T47D (cell line): ENCODE measurements at places on chromosomes 2 and 18.
A peak's percentile ranks its signal among the peaks of the same experiment; 100 is the strongest.

- DNase-seq = no peak
Measured at GRCh38 chr2:95285542-95285932, 11.3 kb downstream of the PROM2 start.

- DNase-seq = no peak
Measured at GRCh38 chr2:219426068-219426443, 7.9 kb downstream of the DES start.

GRCh38 chr2:190501702-190502407, 32.7 kb downstream of the NEMP2 start:
- no peak for DNase-seq

GRCh38 chr2:74093840-74094239, 53.9 kb downstream of the BOLA3 start:
- no peak for DNase-seq

GRCh38 chr18:78579854-78580577, 399.6 kb upstream of the SALL3 start:
- no peak for DNase-seq

- DNase-seq = no peak
Measured at GRCh38 chr2:69946351-69947324, 14.8 kb downstream of the ASPRV1 start.

GRCh38 chr2:181977661-181978350, 7.8 kb upstream of the PPP1R1C start:
- no peak for DNase-seq

DNA sequence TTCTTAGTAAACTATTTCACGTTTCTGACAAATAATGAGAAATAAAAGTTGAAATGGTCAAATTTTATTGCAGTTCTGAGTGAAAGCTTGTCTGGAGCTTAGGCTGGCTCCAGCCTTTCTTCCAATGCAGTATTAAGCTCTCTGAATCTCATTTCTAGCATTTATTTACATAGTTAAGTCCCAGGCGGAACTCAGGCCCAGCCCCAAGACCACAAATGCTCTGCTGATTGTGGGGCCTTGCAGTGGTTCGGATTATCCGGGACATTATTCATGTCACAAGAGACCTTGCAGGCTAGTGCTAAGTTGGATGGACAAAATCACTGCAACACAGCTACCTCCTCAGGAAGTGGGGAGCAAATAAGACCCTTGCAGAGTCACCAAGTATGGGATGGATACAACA, 2009.3 kb upstream of the CELF4 start:
- DNase-seq = no peak

GRCh38 chr2:151543876-151544275, 134.2 kb downstream of the RIF1 start:
- no peak for DNase-seq

DNA sequence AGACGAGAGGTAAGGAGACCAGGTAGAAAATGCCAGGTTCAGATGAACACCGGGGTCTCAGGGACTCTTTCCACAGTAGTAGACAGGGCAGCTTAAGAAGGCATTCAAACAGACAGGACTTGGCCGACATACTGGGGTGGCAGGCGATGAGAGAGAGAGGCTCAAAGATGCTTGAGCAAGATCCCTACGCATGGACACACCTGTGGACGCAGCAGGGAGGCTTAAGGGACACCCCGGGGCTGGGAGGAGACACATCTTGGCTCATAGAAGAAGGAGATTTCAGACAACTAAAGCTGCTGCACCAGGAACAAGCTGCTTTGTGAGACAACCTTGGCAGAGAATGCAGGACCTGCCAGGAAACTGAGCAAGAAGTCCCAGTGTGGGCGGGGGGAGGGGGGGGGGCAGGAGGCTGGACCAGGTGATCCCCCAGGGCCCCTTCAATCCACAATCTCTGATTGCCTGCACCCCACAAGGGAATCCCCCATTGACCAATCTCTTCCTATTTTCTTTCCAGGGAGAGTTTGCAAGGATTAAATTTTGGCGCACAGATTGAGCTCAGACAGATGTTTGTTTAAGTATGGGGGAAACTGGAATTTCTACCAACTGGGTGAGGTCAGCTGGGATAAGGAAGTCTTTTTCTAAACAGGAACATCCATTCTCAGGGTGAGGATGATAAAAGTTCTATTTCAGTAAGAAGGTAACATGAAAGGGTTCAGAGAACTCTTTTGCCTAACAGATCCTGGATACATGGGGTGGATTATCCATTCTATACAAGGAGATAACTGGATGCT, 400.7 kb downstream of the NBAS start:
- DNase-seq = no peak

DNA sequence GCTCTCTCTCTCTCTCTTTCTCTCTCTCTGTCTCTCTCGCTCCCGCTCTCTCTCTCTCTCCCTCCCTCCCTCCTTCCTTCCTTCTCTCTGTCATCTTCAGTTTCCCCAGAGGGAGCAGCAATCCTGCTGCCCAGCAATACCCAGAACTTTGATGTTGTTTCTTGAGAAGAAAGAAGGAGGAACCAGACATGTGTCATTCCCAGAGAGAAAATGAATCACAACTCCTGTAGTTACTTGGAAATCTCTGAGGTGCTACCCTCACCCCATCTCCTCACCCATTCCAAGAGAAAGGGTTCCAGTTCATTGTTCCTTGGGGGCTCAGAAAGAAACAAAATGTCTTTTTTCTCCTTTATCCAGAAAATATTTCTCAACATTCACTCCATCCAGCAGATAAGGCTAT, 449.1 kb downstream of the TNS1 start:
- no peak for DNase-seq

DNA sequence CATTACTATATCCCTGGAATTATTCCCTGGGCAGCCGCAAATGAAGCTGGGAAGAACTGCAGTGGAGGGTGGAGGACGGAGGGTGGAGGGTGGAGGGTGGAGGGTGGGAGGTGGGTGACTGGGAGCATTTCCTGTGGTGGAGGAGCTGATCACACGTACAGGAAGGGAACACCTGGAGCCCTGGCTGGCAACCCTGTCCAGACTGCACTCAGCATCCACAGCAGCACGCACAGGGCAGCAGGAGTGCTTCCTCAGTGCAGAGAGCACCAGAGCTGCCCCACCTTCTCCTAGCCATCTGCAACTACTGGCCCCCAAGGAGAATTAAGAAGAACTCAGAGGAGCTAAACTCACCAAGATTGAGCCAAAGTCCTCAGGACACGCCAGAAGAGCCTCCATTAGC, 249.9 kb downstream of the EIPR1 start:
- DNase-seq = no peak

DNA sequence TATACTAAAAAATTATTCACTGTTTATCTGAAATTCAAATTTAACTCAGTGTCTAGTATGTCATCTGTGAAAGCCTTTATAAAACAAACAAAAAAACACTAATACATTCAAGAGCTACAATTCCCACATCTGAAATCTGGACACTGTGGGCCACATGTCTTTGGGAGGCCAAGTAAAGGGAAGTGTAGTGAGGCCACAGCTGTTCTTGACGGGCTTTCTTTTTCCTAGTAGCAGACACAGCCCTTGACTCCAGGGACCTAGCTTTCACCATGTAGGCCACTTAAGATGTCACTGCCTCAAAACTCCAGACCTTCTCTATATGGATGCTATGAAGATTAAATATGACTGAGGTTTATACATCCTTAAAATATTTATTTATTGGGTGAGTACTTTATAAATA, 91.1 kb downstream of the RBMS1 start:
- no peak for DNase-seq

GRCh38 chr18:24651434-24651833, 191.0 kb downstream of the HRH4 start:
- DNase-seq = no peak

DNA sequence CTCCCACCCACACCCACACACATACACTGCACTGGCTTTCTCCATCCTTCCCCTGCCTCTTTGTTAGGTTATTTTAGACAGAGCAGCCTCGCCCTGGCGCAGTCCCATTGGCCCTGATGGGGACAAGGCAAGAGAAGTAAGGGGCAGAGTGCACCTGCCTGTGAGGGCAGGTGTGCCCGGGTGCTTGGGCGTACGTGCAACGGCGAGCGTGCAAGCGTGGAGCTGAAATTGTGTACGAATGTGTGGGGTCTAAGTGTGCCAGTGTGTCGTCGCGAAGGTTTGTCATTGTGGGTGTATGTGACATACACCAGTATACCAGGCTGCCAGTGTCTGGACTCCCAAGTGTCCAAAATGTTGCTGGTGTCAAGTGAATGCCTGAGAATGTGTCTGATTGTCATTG, 544 bp downstream of the LRATD1 start:
- no peak for DNase-seq

DNA sequence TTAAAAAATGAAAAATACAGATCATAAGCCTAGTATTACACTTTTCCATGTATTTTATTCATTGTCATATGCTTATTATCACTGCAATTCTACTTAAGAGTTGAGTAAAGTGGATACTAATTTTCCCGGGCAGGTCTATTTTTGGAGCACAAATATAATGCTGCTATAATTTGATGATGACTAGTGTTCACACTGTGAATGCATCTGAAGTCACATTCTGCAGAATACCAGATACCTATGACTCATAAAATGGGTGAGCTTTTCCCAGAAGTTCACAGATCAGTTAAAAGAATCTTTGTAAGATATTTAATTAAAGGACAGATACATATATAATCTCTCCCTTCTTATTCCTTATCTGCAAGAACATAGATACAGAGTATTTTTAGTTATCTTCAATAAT, 79.8 kb upstream of the MC4R start:
- DNase-seq = no peak

GRCh38 chr2:60213865-60214625, 339.4 kb downstream of the BCL11A start:
- peak; percentile 48 for DNase-seq

DNA sequence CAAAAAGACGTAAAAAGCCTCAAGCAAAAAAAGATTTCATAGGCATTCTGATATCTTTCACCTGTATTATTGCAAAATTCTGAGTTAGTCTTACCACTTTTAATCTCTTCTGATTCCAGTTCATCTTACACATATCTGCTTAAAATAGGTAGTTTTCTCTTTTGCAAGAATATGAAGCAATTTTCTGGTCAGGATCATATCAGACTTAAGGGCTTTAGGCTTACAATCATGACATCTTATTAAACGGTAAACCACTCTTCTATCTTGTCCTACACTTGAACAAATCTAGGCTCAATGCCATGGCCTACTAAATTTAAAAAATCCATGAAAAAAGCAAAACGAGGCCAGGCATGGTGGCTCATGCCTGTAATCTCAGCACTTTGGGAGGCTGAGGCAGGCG, 50.1 kb upstream of the GAREM1 start:
- no peak for DNase-seq

DNA sequence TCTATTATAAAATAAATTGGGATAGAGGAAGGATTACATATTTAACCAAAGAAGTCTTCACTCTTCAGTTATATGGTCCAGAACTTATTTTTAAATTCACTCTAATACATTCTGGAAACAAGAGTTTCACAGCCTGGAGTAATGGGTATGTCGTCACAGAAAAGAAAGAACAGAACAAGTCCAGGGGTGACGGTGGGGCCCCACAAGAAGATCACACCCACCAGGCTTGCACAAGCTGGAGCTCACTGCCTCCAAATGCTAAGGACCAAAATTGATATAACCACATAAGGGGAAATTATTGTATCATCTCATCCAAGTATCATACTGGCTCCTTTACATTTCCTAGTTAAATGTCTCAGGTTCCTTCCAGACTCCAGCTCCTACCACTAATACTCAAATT, 11.3 kb downstream of the LRPPRC start:
- no peak for DNase-seq

DNA sequence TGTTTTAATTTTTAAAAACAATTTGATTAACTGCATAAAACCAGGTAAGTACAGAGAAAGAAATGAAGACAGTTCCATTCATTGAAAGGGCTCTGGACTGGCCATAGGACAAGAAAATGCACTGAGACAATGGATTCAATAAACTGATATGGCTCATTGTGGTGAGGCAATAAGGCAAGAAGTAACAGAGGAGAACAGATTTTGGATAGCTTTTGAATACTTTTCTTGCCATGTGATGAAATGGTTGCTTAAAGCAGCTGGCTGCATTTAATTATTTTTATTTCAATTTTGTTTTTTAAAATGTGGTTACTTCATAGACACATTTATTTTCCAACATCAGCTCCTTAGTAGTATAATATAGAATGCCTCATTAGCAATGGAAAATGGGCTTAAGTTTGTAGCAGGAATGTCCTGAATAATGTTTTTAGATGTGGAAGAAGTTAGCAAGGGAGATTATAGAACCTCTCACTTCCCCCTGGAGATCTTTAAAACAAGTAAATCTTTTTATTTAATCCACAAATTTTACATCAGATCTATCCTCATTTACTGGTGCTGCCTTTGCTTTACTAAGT, 646.9 kb upstream of the ZEB2 start:
- DNase-seq = no peak

- no peak for DNase-seq
Measured at GRCh38 chr2:105834931-105835330, 90.2 kb downstream of the NCK2 start.

DNA sequence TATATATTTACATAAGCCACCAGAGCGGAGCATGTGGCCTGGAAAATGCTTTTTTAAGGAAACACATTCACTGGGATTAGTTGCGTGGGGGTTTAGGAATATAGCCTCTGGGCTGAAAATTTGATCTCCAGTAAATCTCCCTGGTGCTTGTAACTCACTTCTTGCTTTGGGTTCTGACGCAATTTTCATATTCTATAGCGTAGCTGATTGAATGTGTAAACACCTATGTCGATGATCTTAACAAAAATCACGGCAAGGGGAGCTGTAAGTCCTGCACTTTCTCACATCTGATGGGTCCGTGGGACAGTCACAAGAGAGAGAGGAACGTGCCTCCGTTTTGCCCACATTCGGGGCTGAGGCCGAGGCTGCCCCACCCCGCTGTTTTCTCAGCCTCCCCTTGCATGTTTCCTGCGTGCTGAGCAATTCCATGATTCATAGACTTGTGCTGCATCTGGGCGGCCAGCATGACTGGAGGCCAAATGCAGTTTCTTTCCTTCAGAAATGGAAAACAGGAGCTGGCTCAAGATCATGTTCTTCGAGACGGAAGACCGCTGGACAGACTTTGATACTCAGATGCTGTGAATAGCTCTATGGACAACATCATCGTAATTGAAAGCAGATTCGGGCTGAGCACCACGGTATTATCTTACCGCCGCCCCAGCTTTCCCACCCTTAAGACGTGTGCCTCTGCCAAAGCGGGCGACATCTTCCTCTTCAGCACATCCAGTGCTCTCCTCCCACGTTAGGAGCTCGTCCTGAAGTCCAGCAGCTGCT, 109.2 kb downstream of the TMEM18 start:
- no peak for DNase-seq

DNA sequence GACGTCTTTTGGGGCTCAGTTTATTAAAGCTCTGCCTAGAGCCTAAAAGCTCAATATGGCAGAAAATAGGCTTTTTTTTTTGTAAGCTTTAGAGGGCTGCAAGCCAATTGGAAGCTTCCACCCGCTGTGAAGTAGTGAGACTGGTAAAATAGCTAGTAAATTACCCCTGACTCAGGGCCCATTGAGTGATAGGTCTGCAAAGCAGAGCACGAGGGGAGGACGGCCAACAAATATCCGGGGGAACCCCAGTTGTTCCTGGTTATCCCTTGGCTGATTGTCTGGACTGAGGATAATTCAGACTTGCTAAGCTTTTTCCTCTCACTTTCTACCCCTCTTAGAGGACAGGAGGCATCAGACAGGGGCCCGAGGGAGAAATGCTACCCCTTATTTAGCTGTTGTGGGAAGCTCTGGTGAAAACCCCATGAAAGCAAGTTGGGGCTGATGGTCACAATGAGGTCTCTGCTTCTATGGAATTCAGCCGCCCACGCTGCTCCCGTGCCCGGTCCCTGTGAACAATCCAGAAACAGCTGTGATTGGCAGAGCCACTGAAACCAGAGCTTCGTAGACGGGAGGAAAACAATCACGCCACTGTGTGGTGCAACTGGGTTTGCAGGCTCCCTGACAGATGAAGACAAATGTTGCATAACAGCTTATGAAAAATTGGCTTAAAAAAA, 141.9 kb upstream of the LGALSL start:
- DNase-seq = peak; percentile 87
